ENCODE measurements at places on chromosomes 4 and X.

- no peak for DNase-seq
Measured at GRCh38 chr4:181578911-181579310, 664.3 kb upstream of the TENM3 start.

GRCh38 chr4:137702512-137702911 lies 170.2 kb upstream of the PCDH18 start:
- no peak for DNase-seq

DNA sequence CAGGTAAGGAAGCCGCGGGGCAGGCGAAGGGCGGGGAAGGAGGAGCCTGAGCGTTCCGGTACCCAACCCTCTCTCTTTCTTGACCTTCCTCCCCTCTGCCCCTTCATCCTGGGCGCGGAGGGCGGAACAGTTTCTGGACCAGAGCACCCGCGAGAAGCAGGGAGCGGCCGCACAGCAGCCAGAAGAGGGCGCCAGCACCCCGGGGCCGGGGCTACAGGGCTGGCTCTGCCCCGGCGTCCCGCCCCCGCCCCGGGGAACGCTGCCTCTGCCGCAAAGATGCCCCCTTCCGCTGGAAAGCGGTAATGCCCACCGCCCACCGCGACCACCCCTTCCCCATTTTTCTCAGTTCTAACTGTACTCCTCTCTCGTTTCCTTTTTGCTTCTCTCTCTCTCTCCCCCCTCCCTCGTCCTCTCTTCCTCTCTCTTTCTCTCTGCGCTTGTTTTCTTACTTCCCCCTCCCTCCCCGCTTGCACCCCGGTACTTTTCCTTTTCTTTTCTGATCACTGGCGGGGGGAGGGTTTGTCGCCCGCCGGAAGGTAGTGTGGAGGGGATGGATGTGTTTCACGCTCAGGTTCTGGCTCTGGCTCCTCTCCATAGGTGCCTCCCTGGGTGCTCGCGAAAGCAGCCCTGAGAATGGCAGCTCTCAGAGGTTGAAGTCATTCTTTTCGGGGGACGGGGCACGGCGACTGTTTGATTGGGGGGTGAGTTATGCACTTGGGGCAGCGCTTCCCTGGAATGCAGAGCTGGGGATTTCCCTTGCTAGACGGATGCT lies 13.1 kb upstream of the PRDM8 start:
- DNase-seq: peak; percentile 90

- DNase-seq: no peak
Measured at GRCh38 chr4:26611372-26611771, 27.5 kb downstream of the TBC1D19 start.

DNA sequence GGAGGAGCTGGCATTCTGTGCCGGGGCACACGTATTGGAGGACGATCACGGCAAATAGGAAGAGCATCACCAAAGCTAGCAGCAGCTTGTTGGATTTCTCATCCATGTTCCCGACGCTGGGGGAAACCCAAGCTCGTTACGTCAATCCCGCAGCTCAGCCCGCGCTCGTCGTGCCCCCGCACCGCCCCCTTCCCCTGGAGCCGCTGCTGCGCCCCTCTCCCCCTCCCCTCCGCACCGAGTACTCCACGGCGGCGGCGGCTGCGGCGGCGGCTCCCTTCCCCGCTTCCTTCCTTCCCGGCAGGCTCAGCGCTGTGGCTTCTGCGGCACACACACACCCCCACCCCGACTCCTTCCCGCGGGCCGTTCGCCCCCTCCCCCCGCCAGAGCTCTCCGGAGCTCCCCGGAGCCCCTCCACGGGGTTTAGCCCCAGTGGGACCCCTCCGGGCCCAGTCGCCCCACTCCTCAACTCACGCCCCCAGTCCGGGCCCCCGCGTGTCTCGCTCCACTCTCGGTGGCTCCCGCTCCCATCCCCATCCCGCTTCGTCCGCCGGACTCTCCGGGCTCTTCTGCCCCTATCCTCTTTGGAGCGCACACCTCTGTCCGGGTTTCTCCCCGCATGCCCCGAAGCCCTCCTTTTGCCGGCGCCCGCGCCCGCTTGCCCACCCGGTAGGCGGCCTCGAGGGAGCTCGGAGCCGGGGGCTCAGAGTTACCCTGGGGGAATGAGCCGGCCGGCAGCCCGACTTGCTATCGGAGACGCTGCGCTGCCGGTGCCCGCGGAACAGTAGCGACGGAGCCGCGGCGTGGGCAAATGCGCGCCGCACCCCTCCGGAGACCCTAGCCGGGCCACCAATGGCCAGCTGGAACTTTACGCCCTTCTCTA lies 978 bp downstream of the HS6ST2 start:
- no peak for DNase-seq

DNA sequence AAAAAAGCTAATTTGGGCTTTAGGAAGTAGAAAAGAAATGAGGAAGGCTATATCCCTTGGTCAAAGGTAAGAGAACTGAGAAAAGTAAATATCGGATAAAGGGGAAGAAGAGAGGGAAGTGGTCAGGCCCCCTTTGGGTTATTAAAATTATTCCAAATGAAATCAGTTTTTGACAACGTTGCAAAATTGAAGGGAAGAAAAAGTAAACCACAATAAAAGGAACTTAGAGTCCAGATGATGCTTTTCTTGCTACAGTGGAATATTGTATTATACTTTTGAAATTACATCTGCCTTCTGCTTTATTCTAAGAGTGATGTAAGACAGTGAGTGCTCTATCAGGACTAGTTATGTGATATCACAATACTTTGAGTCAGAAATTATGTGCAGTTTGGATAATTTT lies 59.4 kb upstream of the RBPJ start:
- DNase-seq: no peak

- DNase-seq: no peak
Measured at GRCh38 chrX:7620560-7620959, 222.4 kb upstream of the VCX start.

GRCh38 chr4:24774452-24774851 lies 20.9 kb upstream of the SOD3 start:
- no peak for DNase-seq

GRCh38 chr4:96094183-96094582 lies 254.3 kb downstream of the PDHA2 start:
- DNase-seq: no peak

- no peak for DNase-seq
Measured at GRCh38 chrX:69746051-69746450, 130.1 kb downstream of the EDA start.

DNA sequence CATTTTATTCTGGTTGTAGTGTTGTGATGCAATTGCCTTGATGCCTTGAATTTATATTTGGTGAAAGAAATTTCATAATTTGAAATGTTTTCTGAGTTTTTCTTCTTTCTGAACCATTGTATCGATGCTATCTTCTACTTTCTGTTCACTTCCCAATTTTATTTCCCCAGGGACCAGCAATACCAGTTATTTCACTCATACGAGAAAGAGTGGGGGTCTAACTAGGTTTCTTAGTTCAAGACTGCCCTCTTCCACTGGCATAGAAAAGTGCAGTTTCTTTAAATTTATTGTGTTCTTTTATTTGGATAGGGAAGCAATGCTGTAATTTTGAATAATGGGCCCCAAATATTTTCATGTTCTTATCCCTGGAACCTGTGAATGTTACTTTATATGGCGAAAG lies 544.0 kb upstream of the ADGRL3 start:
- no peak for DNase-seq

- peak; percentile 26 for DNase-seq
Measured at GRCh38 chr4:146520896-146521540, 722 bp downstream of the SLC10A7 start.

DNA sequence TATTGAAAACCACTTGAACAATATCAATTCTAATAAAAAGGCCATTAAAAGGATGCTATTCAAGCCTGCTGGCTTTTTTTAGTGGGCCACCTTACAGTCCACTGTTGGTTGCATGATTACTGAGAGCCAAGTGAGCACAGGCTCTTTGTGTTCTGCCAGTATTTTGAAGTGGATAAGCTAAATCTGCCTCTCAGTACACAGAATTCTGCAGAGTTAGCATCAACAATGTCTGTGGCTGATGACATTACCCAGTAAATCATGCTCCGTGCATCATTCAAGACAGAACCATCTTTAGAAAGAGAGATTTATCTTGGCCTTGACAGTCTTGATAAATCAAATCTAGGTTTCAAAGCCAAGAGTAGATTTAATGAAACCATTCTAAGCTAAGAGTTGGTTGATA lies 119.0 kb upstream of the GNPDA2 start:
- DNase-seq: no peak

GRCh38 chr4:86834901-86835300 lies 14.3 kb downstream of the SLC10A6 start:
- DNase-seq: no peak

- DNase-seq: no peak
Measured at GRCh38 chrX:22538580-22538979, 265.9 kb downstream of the CBLL2 start.

DNA sequence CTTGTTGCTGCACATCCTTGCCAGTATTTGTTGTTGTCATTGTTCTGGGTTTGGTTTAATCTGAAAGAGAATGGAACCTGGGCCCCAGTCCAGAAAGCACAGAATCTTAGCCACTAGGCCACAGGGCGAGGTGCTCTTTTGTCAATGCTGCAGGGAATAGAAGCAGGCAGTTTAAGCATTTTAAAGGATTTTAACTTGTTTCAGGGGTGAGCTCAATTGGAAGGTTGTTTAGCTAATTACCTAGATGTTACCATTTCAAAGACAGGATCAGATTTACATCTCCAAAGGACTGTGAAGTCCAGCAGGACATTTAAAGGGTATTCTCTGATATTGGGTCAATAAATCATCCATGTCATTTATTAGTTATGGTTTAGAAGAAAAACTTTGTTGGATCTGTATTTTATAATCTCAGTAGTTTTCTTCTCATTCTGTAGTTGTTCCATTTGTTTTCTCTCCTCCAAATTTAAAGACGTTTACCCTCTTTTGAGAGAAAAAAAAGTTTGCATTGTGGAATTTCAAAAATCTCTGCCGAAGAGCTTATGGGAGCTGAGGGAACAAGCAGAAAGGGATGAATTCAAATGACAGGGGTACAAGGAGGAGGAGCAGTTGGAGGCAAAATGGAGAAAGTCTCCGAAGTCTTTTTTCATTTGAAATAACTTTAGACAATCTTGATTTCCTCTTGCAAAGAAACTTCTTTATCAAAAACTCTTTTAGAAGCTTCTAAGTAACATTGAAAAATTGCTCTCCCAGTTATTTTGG lies 57.5 kb upstream of the FAM47C start:
- DNase-seq: no peak

- DNase-seq: no peak
Measured at GRCh38 chrX:149979126-149979644, 40.9 kb upstream of the EOLA2 start.

GRCh38 chr4:46196086-46196485 lies 72.2 kb upstream of the GABRG1 start:
- DNase-seq: peak; percentile 18

DNA sequence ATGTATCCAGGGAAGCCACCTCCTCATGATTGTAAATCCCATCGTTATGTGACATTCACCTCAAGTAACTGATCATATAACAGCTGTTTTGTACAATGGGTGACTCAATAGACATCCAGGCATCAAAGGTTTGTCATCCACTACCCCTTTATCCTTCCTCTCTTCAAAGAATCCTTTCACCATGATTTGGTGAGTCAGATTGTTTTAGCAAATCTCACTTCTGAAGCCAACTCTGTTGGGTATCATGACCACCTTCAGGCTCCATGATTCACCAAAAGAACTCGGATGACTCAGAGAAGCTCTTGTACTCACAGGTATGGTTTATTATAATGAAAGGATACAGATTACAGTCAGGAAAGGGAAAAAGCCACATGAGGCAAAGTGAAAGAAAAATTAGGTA lies 132.1 kb downstream of the PWWP3B start:
- DNase-seq: no peak

GRCh38 chrX:101774340-101774739 lies 114.7 kb upstream of the ARMCX2 start:
- no peak for DNase-seq

DNA sequence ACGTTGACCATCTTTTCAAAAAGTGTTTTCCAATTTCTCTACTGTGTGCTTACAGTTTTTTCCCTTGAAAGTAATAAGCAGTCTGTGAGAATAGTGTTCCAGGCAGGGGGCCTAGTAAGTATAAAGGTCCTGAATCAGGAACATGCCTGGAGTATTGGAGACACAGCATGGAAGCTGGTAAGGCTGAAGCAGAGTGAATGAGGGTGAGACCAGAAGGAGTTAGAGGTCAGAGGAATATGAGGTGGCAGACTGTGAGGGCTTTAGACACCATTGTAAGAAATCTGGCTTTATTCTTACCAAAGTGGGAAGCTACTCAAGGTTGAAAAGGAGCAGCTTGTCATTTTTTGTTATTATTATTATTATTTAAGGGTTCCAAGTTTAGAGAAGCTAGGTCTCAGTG lies 107.4 kb downstream of the CT47B1 start:
- DNase-seq: no peak

- DNase-seq: no peak
Measured at GRCh38 chr4:113637363-113637762, 124.2 kb downstream of the CAMK2D start.

GRCh38 chr4:26496207-26496783 lies 6.0 kb upstream of the CCKAR start:
- DNase-seq: no peak

- DNase-seq: no peak
Measured at GRCh38 chr4:141567326-141567915, 69.0 kb upstream of the IL15 start.

DNA sequence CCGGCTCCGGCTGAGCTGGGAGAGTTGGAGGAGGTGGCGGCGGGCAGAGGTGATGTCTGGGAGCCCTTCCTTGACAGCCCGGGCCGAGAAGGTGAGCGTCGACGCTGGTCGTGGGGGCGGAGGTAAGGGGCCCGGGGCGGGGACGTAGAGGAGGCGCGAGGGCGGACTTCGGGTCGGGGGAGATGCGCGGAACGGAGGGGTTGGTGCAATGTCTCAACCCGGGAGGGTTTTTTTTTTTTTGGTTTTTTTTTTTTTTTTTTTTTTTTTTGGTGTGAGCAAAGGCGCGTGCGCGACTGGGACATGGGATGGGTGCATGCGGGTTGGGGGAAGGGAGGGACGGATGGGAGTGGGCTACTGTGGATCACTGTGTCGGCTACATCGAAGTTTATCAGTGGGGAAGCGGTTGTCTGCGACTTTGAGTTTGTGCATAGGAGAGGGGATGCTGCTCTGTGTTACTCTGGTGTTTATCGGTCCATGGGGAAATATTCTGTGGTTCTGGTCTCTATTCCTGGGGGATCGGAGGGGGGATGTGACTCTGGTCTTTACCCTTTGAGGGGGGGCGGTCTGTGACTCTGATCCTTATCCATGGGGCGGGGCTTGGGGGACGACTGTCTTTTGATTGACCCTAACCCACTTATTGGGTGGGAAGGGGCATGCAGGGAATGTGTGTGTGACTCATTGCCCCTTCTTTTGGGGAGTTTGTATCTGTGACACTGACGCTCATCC lies 537 bp downstream of the RBM10 start:
- DNase-seq: peak; percentile 23

DNA sequence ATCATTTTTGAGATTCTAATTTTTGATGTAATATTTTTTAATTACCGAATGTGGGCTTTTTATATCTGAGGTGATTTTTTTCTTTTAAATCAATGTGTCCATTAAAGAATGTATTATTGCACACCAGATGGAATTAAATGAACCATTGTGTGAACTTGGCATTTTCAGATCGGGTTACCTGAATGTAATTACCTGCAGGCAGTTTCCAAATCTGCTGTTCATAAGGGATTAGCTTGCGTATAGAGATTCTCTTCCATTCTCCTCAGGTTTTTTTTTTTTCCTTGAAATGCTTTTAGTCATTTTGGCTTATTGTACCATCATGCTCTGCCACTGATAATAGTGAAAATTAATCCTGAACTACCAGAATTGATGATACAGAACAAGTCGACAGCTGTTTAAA lies 511.5 kb upstream of the ATOH1 start:
- no peak for DNase-seq

All from testis (tissue), 5 donors.